Spleen (tissue), 13 donors: ENCODE measurements at places on chromosomes 4 and X.

DNA sequence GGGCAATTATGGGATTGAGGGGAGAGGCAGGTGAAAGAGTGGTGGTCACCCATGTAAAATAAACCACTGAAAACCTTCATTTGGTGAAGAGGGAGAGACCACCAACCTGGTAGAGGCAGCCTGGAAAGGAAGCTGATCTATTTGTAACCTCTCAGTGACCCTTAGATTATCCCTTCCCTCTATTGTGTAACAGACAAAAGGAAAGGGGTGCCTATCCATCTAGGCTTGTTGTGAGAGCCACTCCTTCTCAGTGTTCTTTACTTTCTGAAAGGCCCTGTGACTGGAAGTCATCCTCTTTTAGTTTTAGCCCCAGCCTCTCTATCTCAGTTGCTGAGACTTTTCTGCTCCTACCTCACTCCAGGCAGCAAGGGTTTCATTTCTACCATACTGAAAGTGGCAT, 142.4 kb downstream of the TMEM164 start:
- peaks cover 5% of the 10 kb centered on the region for H3K4me1 ChIP-seq
- no peak overlapping the region for H3K4me3 ChIP-seq
- no peak for DNase-seq
- no peaks in the 10 kb centered on the region for H3K27me3 ChIP-seq
- no peak overlapping the region for H3K27ac ChIP-seq

GRCh38 chr4:5399790-5400421, 308.5 kb downstream of the EVC2 start:
- DNase-seq = no peak
- H3K4me1 ChIP-seq = no peaks in the 10 kb centered on the region
- no peaks in the 10 kb centered on the region for H3K27me3 ChIP-seq
- H3K27ac ChIP-seq = no peak overlapping the region
- H3K36me3 ChIP-seq = no peaks in the 10 kb centered on the region

DNA sequence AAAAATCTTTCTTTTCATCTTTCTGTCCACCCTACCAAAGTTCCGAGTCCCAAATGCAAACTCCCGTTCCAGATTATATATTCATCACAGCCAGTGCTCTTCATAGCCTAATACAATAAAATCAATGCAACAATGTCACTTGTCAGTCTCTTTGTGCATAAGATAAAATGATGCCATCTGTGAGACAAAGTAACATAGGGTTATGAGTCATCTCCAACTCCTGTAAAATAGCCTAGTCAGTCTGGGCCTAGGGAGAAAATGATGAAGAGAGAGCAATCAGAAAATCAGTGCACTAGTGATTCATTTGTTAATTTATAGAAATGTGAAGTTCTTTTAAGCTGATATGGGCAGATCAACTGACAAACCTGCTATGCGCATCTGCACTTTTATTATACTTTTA, 689.1 kb upstream of the DIAPH2 start:
- DNase-seq = no peak
- no peak overlapping the region for H3K27ac ChIP-seq
- H3K27me3 ChIP-seq = no peaks in the 10 kb centered on the region
- H3K36me3 ChIP-seq = no peaks in the 10 kb centered on the region
- H3K4me1 ChIP-seq = no peaks in the 10 kb centered on the region
- H3K4me3 ChIP-seq = no peak overlapping the region

- H3K27me3 ChIP-seq = peaks cover 13% of the 10 kb centered on the region
- H3K4me1 ChIP-seq = peaks cover 12% of the 10 kb centered on the region
- no peak overlapping the region for H3K4me3 ChIP-seq
- DNase-seq = no peak
- H3K27ac ChIP-seq = no peak overlapping the region
- H3K36me3 ChIP-seq = no peaks in the 10 kb centered on the region
These were observed 44.8 kb downstream of the CLDN34 start for GRCh38 chrX:10011991-10012390.

DNA sequence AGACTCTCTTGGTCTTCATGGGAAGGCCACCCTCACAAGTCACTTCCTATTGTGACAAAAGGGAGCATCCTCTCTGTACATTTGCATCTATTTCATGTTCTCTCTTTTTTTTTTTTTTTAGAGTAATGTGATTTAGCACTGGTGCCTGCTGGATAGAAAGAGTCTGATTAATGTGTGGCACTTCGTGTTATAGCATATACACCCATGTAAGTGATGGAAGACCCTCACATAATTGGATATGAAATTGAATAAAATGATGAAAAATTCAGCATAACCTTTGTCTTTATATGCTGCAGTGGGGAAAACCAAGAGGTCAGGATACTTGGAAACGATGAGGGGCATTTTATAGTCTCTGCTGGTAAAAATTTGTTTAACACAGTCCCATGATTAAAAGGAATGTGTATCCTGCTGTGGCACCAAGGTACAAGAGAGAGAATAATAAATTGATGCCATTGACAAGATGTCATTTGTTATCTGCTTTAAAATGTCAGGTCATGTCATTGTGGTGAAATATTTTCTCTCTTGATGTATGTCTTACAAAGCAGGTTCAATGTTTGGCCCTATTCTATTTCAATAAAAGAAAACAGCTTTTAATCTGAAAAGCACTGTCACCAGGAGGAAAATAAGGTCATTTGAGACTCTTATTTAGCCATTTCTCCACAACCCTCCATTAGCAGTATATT, 1115.4 kb downstream of the STPG2 start:
- H3K36me3 ChIP-seq = no peaks in the 10 kb centered on the region
- no peaks in the 10 kb centered on the region for H3K4me1 ChIP-seq
- no peak for DNase-seq

GRCh38 chrX:64570204-64570603, 175.0 kb upstream of the MTMR8 start:
- no peaks in the 10 kb centered on the region for H3K4me1 ChIP-seq
- no peak overlapping the region for H3K27ac ChIP-seq
- H3K4me3 ChIP-seq = no peak overlapping the region
